ENCODE measurements at places on chromosomes 5 and 9. TPM values are rescaled to one million over a fixed set of nuclear protein-coding genes. Genes with fewer than 3 reads are reported as not detected.

EFNA5 gene
- total RNA-seq: 0.36 TPM

SGCD gene
- total RNA-seq: 0.13 TPM

ACTBL2 gene
- total RNA-seq: not detected

NUTM2F gene
- total RNA-seq: not detected

ZNF366 gene
- 0.14 TPM for total RNA-seq

LCP2 gene
- total RNA-seq: 369 TPM

NEUROG1 gene
- not detected for total RNA-seq

GABRG2 gene
- total RNA-seq: not detected

OLFML2A gene
- 0.07 TPM for total RNA-seq

ARL10 gene
- total RNA-seq: 19.2 TPM

LOX gene
- not detected for total RNA-seq

SLC45A2 gene
- not detected for total RNA-seq

BNC2 gene
- 0.59 TPM for total RNA-seq

CMYA5 gene
- 0.22 TPM for total RNA-seq

DNA sequence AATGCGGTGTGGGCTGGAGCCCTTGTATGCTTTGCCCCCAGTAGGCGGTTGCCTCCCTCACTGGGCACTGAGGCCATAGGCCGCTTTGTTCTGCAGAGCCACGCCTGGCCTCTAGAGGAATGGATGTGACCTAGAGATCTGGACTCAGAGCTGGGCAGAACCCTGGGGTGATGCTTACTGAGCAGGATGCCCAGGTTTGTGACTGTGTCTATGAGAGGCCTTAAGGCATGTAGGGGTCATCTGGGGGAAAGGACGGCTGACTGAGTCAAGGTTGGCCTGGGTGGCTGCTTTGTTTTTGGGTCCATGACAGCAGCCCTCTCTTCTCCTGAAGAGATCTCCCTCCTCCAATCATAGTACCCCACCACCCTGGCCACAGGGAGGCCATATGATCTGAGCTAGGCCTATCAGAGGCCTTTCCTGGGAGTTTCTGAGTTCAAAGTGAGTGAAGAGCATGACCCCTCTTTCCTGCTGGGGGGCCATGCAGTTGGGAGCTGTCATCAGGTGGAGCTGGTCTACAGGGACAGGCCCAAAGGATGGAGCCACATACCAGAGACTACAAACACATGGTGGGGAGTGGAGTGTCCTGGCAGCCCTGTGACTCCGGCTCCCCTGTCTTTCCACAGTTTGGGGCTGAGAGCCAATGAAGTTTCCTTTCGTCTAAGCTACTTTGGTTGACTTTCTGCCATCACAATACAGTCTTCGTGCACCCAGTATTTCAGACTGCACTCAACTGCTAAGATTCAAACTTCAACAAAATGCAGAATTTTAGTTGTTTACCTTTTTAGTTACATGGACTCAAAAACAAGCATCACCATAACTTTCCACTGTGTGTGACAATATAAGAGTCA lies 165.4 kb downstream of the AUH start:
- H3K36me3 ChIP-seq: peaks cover 7% of the 10 kb centered on the region
- peaks cover 6% of the 10 kb centered on the region for H3K27me3 ChIP-seq
- no peak for DNase-seq
- no peak overlapping the region for H3K27ac ChIP-seq

GRCh38 chr5:93886098-93886806 lies 144.9 kb upstream of the POU5F2 start:
- DNase-seq: no peak
- no peaks in the 10 kb centered on the region for H3K4me1 ChIP-seq
- no peaks in the 10 kb centered on the region for H3K27me3 ChIP-seq
- H3K36me3 ChIP-seq: no peaks in the 10 kb centered on the region
- H3K4me3 ChIP-seq: no peak overlapping the region

DNA sequence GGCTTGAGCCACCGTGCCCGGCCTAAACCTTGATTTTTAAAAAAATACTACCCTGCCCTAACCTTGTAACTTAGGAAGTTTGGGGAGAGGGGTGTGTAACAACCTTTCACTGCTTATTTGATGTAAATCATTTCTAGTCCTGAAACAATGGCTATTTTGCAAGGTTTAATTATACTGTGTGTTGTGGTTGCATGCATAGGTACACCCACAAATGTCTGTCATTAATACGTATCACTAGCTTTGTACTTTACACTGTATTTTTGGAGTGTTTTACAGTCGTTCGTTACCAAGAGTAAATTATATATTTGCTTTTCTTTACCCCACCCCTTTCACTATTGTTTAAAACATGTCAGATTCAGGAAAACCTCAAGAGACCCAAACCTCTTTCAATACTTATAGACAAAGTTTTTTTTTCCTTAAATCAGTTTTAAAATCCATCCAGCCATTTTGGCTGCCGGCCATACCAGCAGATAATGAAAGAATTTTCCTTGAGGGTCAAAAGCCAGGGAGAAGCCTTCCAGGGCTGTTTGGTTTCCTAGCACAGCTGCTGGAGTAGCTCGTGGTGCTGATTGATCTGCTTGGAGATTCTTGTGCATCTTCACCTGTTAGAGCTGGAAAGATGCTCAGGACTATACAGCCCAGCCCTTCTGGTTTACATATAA lies 50.7 kb downstream of the DOCK8 start:
- peaks cover 4% of the 10 kb centered on the region for H3K4me1 ChIP-seq
- no peak for DNase-seq
- no peak overlapping the region for H3K27ac ChIP-seq
- H3K27me3 ChIP-seq: no peaks in the 10 kb centered on the region
- no peaks in the 10 kb centered on the region for H3K36me3 ChIP-seq
- no peak overlapping the region for H3K4me3 ChIP-seq

DNA sequence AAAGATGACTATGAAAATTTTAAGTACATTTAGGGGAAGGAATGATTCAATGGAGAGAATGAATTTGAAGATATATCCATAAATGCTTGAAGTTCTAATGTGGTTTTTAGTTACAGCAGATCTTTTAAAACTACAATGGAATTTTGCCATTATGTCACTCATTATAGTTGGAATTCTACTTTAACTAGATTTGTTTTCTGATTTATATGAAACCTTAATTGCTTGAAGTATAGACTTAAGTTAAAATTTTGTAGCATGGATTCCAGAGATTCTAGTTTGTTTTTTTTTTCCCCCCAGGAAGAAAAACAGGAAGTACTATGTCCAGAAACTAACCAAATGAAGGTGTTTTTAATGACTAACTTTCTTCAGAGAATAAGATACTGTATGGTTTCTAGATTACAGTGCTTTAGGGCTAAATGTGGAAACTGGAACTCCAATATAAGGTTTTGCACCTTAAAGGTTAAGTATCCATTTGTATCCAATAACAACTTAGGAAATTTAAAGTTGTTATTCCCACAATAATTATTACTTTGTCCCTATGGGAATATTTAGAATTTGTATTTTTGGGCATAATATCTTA lies 70.3 kb downstream of the ZSWIM6 start:
- H3K4me1 ChIP-seq: no peaks in the 10 kb centered on the region
- H3K36me3 ChIP-seq: no peaks in the 10 kb centered on the region
- H3K27ac ChIP-seq: no peak overlapping the region
- DNase-seq: no peak

DNA sequence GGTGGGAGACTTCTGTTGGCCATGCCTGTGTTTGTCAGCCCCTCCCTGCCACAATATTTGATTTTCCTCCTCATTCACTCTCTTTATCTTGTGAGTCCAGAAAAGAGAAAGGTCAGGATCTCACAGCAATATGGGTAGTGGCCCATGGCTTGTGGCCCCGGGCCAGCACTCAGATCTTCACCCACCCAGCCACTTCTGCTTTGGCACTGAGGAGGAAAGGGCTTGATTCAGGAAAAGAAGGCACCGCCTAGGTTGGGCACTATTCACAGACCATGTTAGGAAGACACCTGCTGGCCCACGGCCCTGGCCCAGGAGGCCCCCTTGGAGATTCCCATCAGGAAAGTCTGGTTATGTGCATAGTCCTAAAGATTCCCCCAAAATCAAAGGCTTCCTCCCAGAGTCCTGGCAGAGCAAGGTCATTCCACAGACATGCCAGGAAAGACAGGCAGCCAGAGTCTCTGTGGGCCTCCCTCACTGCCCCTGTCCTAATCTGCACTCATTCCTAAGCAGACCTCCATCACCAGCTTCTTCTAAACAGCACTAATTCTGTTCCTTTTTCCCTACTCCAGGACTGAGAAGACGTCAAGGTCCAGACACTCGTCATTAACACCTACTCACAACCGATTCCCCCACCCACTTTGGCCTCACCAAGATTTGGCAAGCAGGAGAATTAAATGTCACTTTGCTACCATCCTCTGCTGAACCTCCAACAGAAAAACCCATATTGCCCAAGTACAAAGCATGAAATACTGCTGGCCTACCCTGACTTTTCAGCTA lies 179.3 kb downstream of the DEPDC1B start:
- DNase-seq: no peak
- H3K36me3 ChIP-seq: no peaks in the 10 kb centered on the region
- no peaks in the 10 kb centered on the region for H3K27me3 ChIP-seq
- H3K4me3 ChIP-seq: no peak overlapping the region

DNA sequence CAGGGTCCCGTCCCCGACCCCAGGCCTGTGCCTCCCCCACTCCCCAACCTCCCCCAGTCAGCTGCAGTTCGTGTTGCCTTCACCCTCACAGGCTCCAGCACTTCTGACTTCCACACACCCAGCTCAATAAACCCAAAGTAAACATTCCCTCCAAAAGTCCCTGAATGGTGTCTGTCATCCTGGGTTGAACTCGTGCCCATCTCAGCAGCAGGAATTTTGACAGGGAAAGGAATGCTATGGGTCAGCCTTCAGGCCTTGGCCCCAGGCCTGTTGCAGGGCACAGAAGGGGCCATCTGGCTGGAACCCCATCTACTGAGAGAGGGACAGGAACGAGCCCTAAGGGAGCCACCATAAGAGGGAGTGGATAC lies 29.6 kb upstream of the CNOT6 start:
- H3K4me3 ChIP-seq: no peak overlapping the region
- no peaks in the 10 kb centered on the region for H3K4me1 ChIP-seq
- no peak for DNase-seq
- H3K27ac ChIP-seq: no peak overlapping the region
- no peaks in the 10 kb centered on the region for H3K27me3 ChIP-seq

GRCh38 chr5:168155585-168155984 lies 135.9 kb upstream of the WWC1 start:
- H3K4me3 ChIP-seq: no peak overlapping the region
- H3K27me3 ChIP-seq: peaks cover 17% of the 10 kb centered on the region
- no peaks in the 10 kb centered on the region for H3K36me3 ChIP-seq
- no peak overlapping the region for H3K27ac ChIP-seq
- no peak for DNase-seq

GRCh38 chr9:70679845-70680244 lies 265.4 kb upstream of the KLF9 start:
- H3K4me3 ChIP-seq: no peak overlapping the region
- H3K27me3 ChIP-seq: no peaks in the 10 kb centered on the region
- DNase-seq: no peak
- no peaks in the 10 kb centered on the region for H3K4me1 ChIP-seq

- no peak overlapping the region for H3K27ac ChIP-seq
- no peak overlapping the region for H3K4me3 ChIP-seq
- H3K36me3 ChIP-seq: no peaks in the 10 kb centered on the region
- H3K27me3 ChIP-seq: no peaks in the 10 kb centered on the region
Observed at GRCh38 chr5:166117072-166118066, 2174.1 kb upstream of the WWC1 start.

GRCh38 chr9:83235526-83235925 lies 172.6 kb upstream of the RASEF start:
- DNase-seq: no peak
- H3K4me3 ChIP-seq: no peak overlapping the region
- no peaks in the 10 kb centered on the region for H3K4me1 ChIP-seq
- no peak overlapping the region for H3K27ac ChIP-seq
- H3K36me3 ChIP-seq: no peaks in the 10 kb centered on the region

- H3K36me3 ChIP-seq: no peaks in the 10 kb centered on the region
- H3K27me3 ChIP-seq: peaks cover 56% of the 10 kb centered on the region
- no peak overlapping the region for H3K4me3 ChIP-seq
- no peak for DNase-seq
- no peak overlapping the region for H3K27ac ChIP-seq
Observed at GRCh38 chr9:127923771-127924170, 6.8 kb downstream of the PIP5KL1 start.

DNA sequence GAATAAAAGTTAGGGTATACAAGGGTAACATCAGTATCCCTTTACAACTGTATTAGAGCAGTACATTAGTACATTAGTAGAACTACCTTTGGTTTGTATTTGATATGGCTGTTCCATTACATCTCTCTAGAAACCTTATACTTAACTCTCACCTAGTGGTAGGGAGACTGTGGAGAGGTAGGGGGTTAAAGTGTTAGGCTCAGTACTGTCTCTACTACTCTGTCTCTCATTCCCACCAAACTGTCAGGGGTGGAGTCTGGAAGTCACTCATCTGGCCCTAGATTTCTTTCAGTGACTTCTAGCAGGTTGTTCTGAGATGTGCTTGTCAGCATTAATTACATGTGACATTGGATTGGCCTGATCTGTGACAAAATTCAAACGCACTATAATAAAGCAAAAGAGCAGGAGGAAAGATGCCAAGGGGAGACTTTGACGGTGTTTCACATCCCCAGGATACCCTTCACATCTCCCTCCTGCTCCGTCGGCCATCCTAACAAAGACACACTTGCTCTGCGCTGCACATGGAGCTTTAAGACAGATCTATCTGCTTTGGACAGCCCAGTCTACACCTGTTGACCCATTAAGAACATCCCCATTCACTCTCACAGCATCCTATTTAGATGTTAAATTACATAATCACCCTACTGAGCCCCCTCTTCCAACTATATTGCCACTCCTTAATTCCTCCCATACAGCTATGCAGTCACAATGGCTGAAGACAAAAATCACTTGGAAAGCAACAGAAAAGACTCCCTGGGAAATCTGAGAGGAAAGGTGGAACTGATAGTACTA lies 1043.0 kb upstream of the DMAC1 start:
- no peak overlapping the region for H3K27ac ChIP-seq
- no peaks in the 10 kb centered on the region for H3K27me3 ChIP-seq
- no peaks in the 10 kb centered on the region for H3K36me3 ChIP-seq
- no peaks in the 10 kb centered on the region for H3K4me1 ChIP-seq
- DNase-seq: no peak

DNA sequence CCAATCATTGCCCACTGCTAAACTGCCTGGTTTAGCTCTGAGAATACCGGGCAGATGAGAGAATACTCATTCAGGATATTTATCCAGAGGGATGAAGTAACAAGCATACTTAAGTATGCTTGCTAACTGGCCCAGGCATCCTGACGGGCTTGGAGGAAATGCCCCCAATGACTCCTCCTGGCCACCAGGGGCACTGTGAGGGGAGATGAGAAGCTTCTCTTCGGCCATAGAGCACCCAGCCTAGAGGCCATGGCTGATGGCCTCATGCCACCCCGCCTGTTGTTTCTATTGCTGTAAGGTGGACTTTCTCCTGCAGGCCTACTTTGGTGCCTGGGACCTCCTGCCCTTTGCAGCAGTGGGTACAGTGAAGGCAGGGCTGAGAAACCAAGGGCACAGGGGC lies 134.5 kb upstream of the FSTL4 start:
- H3K36me3 ChIP-seq: no peaks in the 10 kb centered on the region
- no peak overlapping the region for H3K27ac ChIP-seq
- no peaks in the 10 kb centered on the region for H3K4me1 ChIP-seq
- DNase-seq: no peak

Measured in T-cell (primary cell).